CD8-positive, alpha-beta memory T cell (primary cell): ENCODE measurements at places on chromosomes 11 and 22.
A peak's percentile ranks its signal among the peaks of the same experiment; 100 is the strongest.

- H3K27me3 ChIP-seq, result no peaks in the 10 kb centered on the region
- no peak for DNase-seq
- no peak overlapping the region for H3K27ac ChIP-seq
- no peaks in the 10 kb centered on the region for H3K4me1 ChIP-seq
- H3K36me3 ChIP-seq, result no peaks in the 10 kb centered on the region
These were observed 241.6 kb downstream of the ST3GAL4 start for GRCh38 chr11:126597041-126597440.

- H3K27me3 ChIP-seq, result no peaks in the 10 kb centered on the region
- H3K4me3 ChIP-seq, result peak overlapping the region; percentile 6
- H3K4me1 ChIP-seq, result peaks cover 94% of the 10 kb centered on the region
- H3K27ac ChIP-seq, result peak overlapping the region; percentile 84
These were observed 92.1 kb upstream of the APOA1 start for GRCh38 chr11:116929414-116930090.

GRCh38 chr22:43202756-43203410, 15.9 kb upstream of the TTLL12 start:
- DNase-seq, result no peak
- no peaks in the 10 kb centered on the region for H3K36me3 ChIP-seq
- H3K27me3 ChIP-seq, result no peaks in the 10 kb centered on the region
- peaks cover 13% of the 10 kb centered on the region for H3K4me1 ChIP-seq
- no peak overlapping the region for H3K27ac ChIP-seq

- H3K4me3 ChIP-seq, result no peak overlapping the region
- H3K27me3 ChIP-seq, result no peaks in the 10 kb centered on the region
- no peak overlapping the region for H3K27ac ChIP-seq
- H3K4me1 ChIP-seq, result no peaks in the 10 kb centered on the region
- no peaks in the 10 kb centered on the region for H3K36me3 ChIP-seq
- no peak for DNase-seq
These were observed 27.1 kb downstream of the KCNQ1OT1 start for GRCh38 chr11:2672553-2673249.

- no peak for DNase-seq
- no peaks in the 10 kb centered on the region for H3K4me1 ChIP-seq
- no peaks in the 10 kb centered on the region for H3K36me3 ChIP-seq
These were observed 65.3 kb downstream of the CTTN start for GRCh38 chr11:70463478-70464255.

GRCh38 chr11:104333977-104334376, 170.0 kb upstream of the PDGFD start:
- H3K27ac ChIP-seq, result no peak overlapping the region
- H3K4me1 ChIP-seq, result no peaks in the 10 kb centered on the region
- no peak for DNase-seq
- H3K4me3 ChIP-seq, result no peak overlapping the region
